Urinary bladder (tissue), 4 donors: ENCODE measurements at places on chromosomes 2 and 18. TPM values are rescaled to one million over a fixed set of nuclear protein-coding genes. Genes with fewer than 3 reads are reported as not detected.

- no peak for DNase-seq
These were observed 12.4 kb upstream of the INO80C start for GRCh38 chr18:35510076-35510651.

GRCh38 chr2:110853516-110853915, 121.1 kb downstream of the ACOXL start:
- no peak for DNase-seq

DNA sequence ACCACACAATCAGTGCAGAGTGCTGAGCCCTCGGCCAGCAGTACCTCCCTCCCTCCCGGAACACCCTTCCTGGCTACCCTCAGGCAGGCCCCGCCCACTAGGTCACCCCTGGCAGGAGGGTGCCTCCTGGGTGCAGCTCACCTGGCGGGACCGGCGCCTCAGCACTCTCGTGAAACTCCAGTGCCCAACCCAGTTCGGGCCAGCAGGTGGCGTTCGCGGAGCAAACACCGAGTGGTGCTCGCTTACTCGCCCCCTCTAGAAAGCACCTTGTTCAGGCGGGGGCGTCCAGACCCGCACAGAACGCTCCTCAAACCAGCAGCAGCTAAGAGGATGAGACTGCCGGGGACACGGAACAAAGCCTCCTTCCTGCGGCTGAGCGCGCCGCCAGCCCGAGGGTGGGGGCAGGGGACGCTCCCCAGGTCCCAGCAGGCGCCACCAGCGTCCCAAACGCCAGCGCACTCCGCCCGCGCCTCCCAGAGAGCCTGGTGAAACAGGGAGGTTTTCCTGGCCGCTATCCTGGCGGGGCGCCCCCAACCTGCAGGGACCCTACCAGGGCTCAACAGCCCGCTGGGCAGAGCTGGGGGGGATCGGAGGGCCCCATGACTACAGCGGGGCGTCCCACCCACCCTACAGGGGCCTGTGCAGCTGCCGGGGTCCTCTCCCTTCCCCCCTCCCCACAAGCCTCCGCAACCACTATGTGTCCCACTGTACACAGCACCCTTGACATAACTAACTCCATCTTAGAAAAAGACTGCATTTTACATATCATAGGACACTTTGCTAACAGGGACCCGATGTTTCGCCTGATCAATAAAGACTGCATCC, 44.7 kb downstream of the MRPS5 start:
- DNase-seq = peak; percentile 29

DNA sequence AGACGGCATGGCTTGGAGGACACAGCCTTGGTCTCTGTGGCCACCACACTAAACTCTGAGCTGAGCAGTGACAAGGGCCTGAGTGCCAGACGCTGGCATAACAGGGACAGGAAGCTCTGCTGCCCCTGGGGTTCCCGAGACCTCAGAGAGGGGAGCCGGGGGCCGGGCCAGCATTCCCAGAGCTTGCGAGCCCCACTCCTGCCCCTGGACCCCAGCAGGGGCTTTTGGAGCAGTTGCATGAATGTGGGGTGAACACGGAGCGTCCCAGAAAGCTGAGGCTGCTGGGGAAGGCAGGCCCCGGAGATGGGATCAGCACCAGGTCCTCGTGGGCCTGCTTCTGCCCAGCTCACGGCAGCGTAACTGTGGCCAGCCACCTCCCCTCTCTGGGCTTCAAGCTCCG, 7.6 kb upstream of the ERFE start:
- DNase-seq = no peak

- no peak for DNase-seq
These were observed 141.0 kb downstream of the ARL4C start for GRCh38 chr2:234355808-234356365.

DNA sequence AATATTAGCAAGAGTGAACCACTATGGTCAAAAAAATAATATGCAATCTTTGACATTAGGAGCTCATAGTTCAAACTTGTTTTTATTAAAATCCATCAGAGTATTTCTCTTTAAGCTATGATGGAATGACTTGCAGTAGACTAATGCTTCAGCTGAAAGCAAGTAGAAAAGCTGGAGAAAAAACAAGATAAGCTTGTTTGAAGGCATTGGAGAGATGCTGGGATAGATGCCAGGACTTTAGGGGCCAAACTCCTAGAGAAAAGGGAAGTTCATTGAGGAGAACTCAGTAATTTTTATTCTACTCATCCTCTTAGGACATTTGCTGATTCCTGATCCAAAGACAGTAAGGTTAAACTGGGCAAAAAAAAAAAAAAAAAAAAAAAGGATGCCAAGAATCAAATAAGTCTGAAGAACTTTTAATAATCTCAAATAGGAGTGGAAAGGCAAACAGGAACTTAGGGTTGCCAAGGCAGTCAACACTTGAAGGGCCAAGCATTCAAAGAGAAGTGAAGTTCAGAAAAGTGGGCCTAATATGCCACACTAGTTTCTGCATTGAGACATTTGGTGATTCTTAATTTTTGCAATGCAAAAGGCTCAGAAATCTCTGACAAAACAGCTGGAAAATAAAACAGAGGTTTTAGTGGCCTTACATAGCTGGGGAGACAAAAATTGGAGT, 19.7 kb upstream of the AFF3 start:
- no peak for DNase-seq

- DNase-seq = no peak
These were observed 229.5 kb downstream of the ZBTB7C start for GRCh38 chr18:48179666-48180065.

DNA sequence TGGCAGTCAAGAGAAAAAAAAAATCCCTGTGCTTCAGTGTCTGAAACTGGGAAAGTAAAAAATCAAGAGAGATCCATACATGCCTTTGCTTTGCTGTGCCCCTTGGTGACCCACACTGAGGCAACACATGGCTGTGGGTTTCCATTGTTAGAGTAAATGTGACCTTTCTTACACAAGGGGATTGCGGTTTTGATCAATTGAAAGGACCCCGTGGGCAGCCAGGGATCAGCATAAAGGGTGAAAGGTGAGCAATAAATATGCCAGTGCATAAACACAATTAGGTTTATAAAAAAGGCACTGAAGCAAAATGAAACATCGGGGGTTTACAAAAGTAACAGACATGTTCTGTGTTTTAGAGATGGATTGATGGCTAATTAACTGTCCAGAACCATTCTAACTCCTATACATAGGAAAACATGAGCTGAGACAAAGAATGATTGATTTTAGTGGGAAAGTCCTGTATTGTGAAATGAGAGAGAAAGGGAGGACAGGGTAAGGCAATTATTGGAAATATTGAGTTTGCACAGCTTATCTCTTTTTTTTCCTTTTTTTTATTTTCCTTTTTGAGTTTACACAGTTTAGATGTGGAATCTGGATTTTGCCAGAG, 40.7 kb upstream of the BBS5 start:
- DNase-seq = no peak

The RTP5 gene
- not detected for total RNA-seq

The POMC gene
- 1.5 TPM for total RNA-seq

DNA sequence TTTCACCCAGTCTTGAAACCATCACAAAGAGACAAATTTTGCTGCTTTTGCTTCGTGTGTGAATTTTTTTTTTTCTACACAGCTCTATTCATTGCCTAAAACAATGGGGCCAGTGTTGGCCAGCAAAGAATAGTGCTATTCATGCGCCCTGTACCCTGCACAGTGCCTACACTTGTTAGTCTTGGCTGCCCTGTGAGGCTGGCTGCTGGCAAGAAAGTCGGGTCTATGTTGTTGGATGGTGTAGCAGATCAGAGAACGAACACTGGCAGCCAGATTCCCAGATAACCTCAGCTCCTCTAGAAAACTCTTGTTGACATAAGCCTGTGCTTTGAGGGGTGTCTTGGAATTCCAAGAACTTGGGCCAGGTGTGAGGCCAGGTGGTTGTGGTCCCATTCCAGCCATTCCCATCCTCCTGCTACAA, 455.7 kb upstream of the TCF4 start:
- no peak for DNase-seq

DNA sequence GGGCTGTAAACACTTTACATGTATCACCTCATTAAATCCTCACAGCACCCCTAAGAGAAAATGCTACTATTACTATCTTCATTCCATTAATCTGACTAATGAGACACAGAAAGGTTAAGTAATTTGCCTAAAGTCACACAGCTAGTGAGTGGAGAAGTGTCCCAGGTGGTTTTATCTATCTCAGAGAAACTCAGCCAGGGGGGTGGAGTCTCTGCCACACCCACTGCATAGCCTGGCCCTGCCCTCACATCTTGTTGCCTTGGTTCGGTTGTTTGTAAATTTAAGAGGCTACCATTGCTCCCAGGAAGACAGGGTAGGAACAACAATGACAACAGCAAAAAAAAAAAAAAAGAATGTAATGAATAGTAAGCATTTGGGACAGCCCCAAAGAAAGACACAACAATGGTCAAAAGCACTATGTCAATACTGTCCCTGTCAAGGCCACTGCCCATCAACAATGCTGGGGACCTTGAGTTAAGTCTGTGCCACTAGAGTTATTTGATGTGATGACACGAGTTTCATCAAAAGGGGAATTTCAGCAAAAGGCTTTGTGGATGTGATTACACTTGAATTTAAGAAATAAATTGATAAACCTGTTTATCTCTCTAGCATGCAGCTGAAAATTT, 17.5 kb downstream of the CYRIA start:
- DNase-seq = no peak

GRCh38 chr18:6505498-6505875, 90.8 kb upstream of the L3MBTL4 start:
- no peak for DNase-seq

GRCh38 chr2:190235101-190235500, 84.5 kb downstream of the HIBCH start:
- DNase-seq = no peak

The MC2R gene
- not detected for total RNA-seq

The CD8A gene
- total RNA-seq = not detected

DNA sequence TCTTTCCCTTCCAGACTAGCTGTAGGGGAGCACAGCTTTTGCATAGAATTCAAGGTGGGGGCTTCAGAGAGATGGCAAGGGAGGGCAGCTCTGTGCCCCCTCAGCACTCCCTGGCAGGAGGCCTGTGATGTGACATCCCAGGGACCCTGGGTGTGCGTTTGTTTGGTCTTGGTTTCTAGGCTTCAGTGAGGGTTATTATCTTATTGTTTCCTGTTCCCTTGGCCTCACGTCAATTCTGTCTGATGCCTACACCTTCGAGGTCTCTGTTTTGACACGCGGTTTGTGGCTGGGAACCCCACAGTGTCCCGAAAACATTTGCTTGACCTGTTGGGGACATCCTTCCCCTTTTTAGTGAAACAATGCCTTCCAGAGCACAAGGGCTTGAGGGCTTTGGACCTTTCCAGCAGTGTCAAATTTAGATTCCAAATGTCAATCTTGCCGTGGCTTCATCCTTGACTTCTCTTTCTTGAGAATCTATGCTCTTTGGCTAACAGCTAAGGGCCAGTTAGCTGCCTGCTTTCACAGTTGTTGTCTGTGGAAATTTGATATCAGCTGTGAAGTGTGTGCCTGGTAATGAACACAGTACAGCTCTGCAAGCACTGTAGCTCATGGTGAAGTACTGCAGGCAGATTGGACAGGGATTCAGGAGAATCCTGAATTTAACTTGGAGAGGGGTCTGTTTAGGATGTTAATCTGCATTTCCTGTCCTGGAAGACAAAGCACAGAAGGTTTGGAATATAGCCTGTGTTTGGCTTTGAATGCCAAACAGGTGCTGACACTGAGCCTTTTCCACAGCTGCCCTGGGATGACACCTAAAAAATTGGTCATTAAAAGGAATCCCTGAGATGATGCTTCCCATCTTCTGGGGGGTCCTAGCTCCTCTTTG, 108.2 kb upstream of the CXCR4 start:
- DNase-seq = no peak

The TBC1D8 gene
- 19.0 TPM for total RNA-seq

- DNase-seq = no peak
These were observed 124.4 kb downstream of the FBXO15 start for GRCh38 chr18:74023220-74023619.
